ENCODE measurements at places on chromosomes 1 and 21.

- no peak for DNase-seq
These were observed 20.9 kb downstream of the LAMC1 start for GRCh38 chr1:183043872-183044854.

GRCh38 chr1:45952072-45952471, 148.7 kb downstream of the MAST2 start:
- no peak for DNase-seq

DNA sequence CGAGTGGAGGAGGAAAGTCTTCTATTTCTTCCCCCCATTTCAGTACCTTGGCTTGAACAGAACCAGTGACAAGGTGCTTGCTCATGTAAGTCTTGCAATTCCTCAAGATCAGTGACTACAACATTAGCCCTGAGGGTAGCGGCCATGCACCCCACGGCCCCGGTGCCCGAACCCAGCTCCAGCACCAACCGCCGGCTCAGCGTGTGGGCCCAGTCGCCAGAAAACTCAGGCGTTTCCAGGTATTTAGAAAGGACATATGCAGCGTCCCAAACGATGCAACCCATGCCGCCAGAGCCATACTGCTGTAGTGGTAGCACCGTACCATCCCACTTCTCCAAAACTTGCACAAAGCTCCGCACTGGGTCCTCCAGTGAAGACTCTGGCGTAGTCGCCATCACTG, 11.2 kb upstream of the MANEAL start:
- DNase-seq: no peak

DNA sequence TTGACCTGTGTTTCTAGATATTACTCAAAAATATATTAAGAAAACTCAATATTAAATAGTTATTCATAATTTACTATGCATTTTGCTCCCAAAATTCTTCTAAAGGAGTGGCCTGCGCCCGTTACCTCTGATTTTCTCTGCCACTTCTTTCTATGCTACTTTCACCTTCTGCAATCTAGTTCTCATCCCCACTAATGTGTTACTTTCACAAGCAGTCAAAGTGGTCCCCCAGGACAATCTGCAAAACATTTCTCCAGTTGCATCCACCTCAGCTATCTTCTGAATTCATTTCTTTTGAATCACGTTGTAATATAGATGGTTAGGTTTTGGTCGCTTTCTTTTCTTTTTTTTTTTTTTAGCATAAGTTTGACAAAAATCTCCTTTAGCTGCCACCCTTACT, 13.4 kb downstream of the INSL5 start:
- no peak for DNase-seq

DNA sequence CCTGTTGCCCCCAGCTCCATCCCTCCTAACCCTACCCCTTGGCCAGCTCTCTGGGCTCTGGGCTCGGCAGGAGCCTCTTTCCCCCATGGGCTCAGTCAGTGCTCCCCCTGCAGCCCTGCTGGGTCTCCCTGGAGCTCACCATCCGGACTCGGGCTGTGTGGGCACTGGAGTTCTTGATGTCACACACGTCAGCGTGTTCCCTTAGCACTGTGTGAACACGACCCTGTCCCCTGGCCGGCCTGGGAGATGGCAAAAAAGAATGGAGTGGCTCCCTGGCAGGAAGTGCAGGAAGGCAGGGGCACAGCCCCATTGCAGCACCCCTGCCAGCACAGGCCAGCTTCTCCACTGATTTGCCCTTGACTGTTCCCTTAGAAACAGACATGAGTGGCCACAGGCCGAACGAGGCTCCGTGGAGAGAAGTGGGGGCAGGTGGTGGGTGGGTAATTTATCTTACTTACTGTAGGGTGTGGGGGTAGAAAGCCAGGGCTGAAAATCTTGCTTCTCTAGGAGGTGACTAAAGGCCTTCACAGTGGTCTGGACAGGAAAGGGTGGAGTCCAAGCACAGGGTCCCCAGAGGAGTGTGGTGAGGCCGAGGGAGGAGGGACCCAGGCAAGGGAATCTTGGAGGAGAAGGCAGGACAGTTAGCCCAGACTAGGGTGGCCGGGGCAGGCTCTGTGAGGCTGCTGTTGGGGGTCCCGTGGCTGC, 381.7 kb upstream of the VAMP3 start:
- no peak for DNase-seq

GRCh38 chr1:213020016-213020415, 4.3 kb upstream of the ANGEL2 start:
- no peak for DNase-seq

DNA sequence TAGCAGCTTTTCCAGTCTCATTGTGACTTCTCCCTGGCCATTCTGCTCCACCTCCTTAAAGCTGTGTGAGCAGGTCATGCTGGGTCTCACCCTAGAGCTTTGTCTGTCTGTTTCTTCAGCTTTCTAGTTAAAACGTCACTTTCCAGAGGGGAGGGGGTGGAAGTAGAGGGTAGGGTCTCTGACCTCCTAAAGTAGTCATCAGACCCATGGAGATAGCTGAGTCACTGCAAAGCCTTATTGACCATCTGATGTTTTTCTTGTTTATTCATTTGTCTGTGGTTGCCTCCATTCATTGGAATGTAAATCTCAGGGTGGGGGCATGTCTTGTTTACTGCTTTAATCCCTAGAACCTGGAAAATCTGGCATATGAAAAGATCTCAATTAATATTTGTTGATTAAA, 52.7 kb downstream of the ELF3 start:
- no peak for DNase-seq

DNA sequence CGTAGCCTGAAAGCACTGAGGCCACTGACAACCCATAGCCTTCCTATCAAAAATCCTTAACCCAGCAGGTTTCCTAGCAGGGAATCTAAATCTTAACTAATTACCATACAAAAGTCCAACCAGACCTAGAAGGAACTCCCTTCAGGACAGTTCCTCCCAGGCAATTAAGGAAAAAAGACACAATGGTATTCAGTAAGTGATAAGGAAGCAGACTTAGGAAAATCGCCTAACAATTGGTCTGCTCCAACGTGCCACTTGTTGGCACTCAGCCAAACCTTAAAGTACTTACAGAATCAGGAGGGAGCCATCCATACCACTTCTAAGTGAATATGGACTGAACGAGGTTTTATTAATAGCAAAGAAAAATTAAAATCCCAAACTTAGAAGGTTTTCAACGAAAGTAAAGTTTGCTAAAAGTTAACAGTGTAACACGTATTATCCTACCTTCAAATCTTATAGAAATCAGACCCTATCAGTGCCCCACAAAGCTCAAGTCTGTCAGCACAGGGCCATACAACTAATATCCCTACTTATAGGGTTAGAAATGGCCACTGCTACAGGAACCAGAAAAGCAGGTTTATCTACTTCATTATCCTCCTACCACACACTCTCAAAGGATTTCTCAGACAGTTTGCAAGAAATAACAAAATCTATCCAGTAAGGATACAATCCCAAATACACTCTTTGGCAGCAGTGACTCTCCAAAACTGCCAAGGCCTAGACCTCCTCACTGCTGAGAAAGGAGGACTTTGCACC, 29.0 kb downstream of the SPATA6 start:
- DNase-seq: no peak

Measured in naive thymus-derived CD8-positive, alpha-beta T cell (primary cell).